Glutamatergic neuron (in vitro differentiated cells): ENCODE measurements at places on chromosomes 2 and 18. TPM values are rescaled to one million over a fixed set of nuclear protein-coding genes. Genes with fewer than 3 reads are reported as not detected.

- no peak for DNase-seq
These were observed 233.1 kb downstream of the SEPTIN10 start for GRCh38 chr2:109380502-109381326.

The SLC16A14 gene
- 4.4 TPM for total RNA-seq

DNA sequence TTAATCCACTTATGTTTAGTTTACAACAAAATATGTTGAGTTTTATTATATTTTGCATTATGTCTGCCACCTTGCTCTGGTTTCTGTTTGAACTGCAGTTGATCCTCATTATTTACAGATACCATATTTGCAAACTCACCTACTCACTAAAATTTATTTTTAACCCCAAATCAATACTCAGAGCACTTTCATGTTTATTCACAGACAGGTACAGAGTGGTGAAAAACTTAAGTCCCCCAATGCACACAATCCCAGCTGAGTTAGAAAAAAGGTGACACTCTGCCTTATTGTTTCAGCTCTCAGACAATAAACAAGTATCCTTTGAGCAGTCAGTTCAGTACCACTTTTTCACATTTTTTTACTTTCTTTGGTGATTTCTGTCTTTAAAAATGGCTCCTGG, 13.7 kb downstream of the GCG start:
- DNase-seq: no peak

DNA sequence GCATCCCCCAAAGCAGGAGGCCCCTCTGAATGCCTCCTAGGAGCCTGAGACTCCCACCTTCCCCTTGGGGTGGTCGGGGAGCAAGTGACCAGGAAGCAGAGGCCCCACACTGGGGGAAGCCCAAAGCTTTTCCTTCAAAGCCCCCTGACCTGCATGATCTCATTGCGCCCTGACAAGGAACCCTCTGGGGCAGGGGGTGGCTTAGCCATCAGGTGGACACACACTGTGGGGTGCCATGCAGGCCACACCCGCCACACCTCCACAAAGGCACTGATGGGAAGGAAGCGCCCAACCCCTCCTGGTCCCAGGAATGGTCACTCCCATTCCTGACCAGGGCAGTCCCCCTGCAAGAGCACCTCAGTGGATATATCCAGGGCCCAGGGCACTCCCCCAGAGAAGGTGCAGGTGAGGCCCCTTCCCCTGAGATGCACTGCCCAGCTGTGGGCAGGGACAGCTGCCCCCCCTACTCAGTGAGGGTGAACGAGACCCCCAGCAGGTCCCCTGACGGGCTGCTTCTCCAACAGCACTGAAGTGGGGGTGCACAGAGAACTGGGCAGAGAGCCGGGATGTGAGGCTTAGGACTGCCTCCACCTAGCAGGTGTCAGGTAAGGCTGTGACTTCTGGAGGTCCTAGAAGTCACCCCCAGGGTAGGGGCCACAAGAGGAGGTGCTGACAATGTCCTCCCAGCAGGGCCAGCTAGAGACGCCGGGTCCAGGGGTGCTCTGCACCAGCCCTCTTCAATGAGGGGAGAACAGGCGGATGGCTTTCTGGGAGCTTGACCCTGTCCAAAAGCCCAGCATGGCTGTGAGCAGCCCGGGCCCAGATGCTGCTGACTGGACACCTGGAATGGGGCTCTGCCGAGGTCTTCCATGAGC, 31.5 kb downstream of the HS6ST1 start:
- peak; percentile 10 for DNase-seq

The SP140L gene
- 0.34 TPM for total RNA-seq

DNA sequence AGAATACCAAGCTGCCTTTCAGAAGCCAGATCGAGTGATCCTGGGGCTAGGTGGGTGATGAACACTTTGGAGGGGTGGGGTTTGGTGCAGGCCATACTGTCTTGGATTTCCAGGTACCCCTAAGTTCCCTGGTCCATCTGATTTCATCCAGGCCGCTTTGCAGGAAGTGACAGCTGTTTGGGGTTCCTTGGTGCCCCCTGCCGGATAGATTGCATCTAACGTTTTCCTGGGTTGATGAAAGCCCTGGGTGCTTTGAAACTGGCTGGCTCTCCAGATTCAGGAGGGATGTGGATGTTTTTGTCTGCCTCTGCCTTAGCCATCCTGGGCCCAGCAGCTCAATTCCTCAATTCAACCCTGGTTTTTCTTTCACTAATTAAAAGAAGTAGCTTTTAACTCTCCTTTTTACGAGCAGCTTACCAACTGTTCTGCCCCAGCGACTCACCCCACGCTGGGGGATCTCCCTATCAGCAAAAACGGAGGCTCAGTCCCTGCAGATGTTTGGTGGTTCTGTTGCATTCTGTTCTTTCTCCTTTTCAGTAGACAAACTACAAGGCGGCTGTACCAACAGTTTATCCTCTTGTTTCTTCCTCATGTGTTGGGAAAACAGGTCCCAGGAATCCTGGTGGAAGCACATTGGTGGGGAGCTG, 37.1 kb downstream of the ARHGEF4 start:
- DNase-seq: peak; percentile 78

The MEP1B gene
- not detected for total RNA-seq

GRCh38 chr2:105645938-105646773, 98.6 kb upstream of the NCK2 start:
- DNase-seq: no peak

The SLC8A1 gene
- total RNA-seq: 1.9 TPM

DNA sequence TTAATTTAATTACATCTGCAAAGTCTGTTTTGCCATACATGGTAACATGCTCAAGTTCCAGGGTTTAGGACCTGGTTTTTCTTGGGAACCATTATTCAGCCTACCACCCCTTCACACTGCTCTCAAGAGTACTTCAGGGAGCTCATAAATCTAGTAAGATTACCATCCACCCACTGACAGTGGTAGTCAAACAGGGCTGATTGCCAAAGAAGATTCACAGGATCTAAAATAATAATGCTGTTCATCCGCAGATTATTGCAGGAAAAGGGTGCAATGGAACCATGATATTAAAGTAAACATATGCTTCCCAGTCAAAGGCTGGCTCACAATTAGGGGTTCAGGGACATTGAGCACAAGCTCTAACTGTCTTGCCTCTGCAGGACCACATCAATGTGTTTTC, 148.0 kb upstream of the CYRIA start:
- DNase-seq: no peak

The TMEM178A gene
- total RNA-seq: 12.5 TPM

The GALNT3 gene
- total RNA-seq: 1.3 TPM

GRCh38 chr18:42107287-42107686, 152.3 kb downstream of the PIK3C3 start:
- no peak for DNase-seq

- DNase-seq: no peak
These were observed 35.4 kb downstream of the KCNK3 start for GRCh38 chr2:26727641-26728561.

The SMYD1 gene
- 0.25 TPM for total RNA-seq

The NOP58 gene
- total RNA-seq: 49.6 TPM

The TLX2 gene
- 21.2 TPM for total RNA-seq

DNA sequence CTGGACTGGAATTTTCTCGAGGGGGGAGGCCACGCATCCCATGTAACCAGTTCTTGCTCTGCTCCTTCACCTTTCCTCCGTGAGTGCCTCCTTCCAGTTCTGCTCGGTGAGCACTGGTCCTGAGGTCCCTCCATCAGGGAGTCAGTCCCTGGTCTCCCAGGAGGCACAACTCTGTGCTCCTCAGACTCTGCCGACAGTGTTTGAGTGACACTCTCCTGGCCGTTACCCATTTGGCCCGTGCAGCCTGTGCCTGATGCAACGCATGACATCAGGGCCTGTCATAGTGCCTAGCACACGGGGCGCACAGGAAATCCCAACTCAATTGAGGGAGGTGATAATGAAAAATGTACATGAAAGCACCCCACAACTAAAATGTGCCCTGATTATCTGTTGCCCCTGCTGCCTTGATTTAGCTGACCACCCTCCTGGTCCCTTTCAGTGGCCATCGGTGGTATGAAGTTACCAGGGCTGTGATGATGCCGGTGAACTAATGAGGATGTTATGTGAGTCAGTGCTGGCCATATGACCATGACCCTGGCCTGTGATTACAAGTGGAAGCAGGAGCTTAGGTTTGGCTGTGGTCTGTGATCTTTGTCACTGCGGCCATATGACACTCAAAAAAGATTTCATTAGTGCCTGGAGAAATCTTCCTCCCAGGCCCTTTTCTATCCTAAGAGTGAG, 144.6 kb downstream of the TDRD15 start:
- no peak for DNase-seq
